Activated gamma-delta T cell treated with Interleukin-2 at 50 U/mL for 16 hours (primary cell): ENCODE measurements at places on chromosomes 1 and 21.

- no peak for DNase-seq
These were observed 167.1 kb downstream of the TGFBR3 start for GRCh38 chr1:91718877-91719276.

GRCh38 chr1:5513846-5514526, 478.2 kb downstream of the NPHP4 start:
- DNase-seq, result no peak

- DNase-seq, result no peak
These were observed 14.5 kb upstream of the DDAH1 start for GRCh38 chr1:85479491-85479890.

GRCh38 chr1:94084547-94084946, 36.4 kb downstream of the ABCA4 start:
- no peak for DNase-seq

DNA sequence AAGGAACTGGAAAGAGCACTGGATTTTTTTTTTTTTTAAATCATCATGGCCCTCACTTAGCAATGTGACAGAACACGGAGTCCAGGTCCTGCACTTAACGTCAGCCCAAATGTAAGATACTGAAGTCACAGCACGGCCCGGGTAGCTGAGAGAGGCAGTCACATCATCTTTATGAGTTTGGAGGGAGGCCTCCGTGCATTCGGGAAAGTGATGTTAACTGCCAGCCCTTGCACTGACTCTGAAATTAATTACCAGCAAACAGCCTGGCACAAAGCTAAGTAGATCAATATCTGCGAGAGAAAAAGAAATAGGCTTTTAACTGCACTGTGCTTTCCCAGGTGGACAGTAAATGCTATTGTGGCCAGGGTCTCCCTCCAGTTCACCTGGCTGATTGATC, 109.5 kb upstream of the ADAR start:
- DNase-seq, result no peak

GRCh38 chr1:204320382-204320804, 39.3 kb downstream of the PLEKHA6 start:
- DNase-seq, result no peak

DNA sequence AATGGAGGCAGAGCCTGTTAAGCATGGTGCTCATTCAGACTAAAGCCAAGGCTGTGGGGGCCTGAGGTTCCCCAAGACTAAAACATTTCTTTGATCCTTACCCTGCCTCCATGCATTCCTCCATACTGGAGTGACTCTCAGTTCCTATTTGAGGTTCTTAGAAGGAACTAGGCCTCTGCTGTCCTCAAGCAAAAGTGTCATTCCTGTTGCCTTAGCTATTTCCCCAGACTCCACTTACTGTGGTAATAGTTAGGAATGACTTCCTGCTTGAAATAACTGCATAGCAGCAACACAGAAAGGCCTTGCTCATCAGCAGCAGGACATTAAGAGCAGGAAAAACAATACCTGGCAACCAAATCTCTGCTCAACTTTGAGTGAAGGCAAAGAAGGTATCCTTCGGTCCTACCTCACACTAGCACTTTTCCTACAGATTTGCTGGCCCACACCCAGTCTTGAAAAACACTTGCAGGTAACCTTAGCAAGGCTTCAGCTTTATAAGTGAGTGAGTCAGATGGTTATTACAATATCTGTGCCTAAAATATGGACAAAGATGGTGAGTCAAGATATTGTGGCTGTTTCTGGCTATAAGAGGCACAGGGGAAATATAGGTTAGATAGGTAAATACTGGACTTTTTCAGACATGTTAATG, 14.8 kb downstream of the LRRC41 start:
- no peak for DNase-seq

- no peak for DNase-seq
These were observed 1493.7 kb downstream of the AMY1C start for GRCh38 chr1:105243411-105243810.

DNA sequence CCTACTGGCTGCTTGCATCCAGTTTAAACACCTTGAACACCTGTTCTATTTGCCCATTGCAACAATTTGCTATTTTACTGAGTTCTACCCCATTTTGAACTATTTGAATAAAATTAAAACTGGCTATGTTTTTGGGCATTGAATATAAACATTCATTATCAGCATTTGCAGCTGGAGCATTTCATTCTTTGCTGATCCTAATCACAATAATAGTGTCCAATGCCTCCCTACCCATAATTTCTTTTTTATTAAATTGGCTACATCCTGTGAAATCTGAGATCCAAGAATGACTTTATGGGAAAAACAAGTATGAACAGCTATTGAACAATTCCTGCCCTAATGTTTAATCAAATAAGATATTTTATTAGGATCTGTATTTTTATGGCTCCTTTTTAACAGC, 447.9 kb downstream of the PLA2G4A start:
- DNase-seq, result no peak

- DNase-seq, result no peak
These were observed 6.5 kb downstream of the MRPS15 start for GRCh38 chr1:36457691-36458090.

DNA sequence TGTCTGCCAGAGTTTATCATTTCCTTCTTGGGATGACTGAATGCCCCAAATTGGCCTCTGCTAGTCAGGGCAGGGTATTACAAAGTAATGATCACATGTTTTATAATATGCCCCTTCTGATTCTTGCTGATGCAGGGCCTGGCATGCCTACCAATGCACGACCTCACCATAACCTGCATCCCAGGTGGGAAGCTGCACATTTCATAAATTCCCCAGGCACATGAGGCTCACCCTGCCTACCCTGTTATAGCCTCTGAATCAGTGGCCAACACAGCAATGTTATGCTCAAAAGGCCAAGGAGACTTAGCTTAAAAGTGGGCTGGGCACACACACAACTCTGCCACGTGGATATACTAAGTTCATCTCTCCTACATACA, 28.0 kb upstream of the XPR1 start:
- no peak for DNase-seq

DNA sequence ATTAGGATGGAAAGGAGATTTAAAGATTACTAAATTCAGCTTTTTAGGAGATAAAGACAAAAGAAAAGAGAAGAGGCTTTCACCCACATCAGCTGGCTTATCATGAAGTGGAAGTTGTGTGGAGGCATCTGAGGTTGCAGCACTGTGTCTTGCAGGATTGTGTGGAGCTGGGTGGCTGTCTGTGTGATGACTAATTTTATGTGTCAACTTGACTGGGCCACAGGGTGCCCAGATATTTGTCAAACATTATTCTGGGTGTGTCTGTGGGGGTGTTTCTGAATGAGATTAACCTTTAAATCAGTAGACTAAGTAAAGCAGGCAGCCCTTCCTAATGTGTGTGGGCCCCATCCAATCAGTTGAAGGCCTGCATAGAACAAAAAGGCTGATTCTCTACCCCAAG, 3.9 kb downstream of the KCNA10 start:
- DNase-seq, result no peak

- no peak for DNase-seq
These were observed 283.8 kb downstream of the USP25 start for GRCh38 chr21:16013570-16013969.

GRCh38 chr1:147245129-147245528, 2.6 kb downstream of the CHD1L start:
- DNase-seq, result no peak

- DNase-seq, result no peak
These were observed 50.1 kb downstream of the CHD5 start for GRCh38 chr1:6130036-6130435.

GRCh38 chr1:162159515-162159914, 90.0 kb downstream of the NOS1AP start:
- DNase-seq, result no peak

GRCh38 chr1:190207733-190208132, 269.9 kb downstream of the BRINP3 start:
- DNase-seq, result no peak

GRCh38 chr21:46048926-46049889, 48.7 kb upstream of the COL6A2 start:
- no peak for DNase-seq

DNA sequence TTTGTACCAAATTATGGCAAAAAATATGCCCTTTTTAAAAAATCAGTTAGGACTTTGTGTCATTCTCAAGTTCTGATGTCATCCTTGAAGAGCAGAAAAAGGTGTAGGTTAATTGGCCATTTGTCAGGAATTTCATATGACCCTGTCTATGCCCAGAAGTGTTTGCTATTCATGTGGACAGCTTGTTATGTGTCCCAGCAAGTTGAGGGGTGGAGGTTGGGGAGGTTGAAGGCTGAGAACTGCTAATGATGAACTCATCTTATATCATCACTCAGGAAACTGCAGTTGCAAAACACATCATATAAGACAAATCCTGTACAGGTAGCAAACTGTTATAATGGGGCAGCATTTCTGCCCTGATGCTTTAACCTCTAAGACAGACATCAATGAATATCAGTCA, 106.5 kb downstream of the PHTF1 start:
- DNase-seq, result no peak

DNA sequence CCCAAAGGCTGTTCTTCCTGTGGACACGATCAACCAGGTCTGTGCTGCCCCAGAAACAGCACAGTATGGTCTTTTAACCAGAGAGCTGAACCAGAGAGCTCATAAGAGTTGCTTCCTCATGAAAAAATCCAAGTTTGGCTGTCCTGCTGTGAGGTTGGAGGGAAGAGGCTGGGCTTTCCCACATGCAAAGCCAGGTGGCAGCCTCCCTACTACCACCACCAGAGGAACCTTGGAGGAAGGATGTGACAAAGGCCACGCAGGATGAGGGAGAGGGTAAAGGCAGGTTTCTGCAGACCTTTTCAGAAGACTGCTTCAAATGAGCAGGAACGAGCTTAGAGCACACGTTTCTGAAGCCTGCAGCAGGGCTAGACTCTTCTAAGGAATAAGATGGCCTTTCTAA, 27.1 kb downstream of the FAM78B start:
- DNase-seq, result no peak

- no peak for DNase-seq
These were observed 65.5 kb downstream of the MEF2D start for GRCh38 chr1:156434989-156435544.

DNA sequence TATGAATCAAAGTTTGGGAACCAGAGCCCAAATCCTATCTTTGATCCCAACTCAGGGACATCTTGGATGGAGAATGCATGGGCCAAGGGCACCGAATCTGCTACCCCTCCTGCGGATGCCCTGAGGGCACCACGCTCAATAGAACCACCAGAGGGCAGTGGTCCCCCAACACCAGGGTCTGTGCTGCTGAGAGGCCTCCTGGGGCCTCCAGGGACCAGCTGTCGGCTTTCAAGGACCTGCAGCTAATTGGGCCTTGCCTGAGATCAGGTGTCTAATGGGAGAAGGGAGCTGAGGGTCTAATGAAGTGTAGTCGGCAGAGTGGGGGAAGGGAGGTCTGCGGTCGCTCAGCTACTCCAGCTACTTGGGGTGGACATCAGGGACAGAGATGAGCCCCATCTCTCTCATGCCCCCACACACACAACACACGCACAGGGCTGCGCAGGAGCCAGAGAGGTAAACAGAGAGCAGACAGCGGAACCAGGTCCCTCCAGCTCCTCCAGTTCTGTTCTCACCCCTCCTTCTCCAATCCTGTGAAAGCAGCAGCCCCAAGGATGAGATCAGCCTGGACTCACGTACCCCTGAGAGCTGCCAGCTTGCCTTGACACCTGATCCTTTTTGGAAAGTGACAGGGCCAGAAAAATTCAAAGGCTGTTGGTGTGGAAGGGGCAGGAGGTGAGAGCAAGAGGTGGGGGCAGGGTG, 34.9 kb upstream of the PPP1R15B start:
- peak; percentile 77 for DNase-seq

- no peak for DNase-seq
These were observed 106.1 kb downstream of the RIPK4 start for GRCh38 chr21:41660748-41661147.

GRCh38 chr1:172105230-172105629, 263.9 kb downstream of the DNM3 start:
- no peak for DNase-seq

GRCh38 chr1:81472387-81472786, 328.3 kb upstream of the ADGRL2 start:
- DNase-seq, result no peak

GRCh38 chr1:176801514-176802020, 338.6 kb downstream of the PAPPA2 start:
- no peak for DNase-seq

GRCh38 chr1:42992054-42992571, 33.4 kb upstream of the SLC2A1 start:
- no peak for DNase-seq

GRCh38 chr1:39666772-39667171, 5.1 kb downstream of the NT5C1A start:
- no peak for DNase-seq

DNA sequence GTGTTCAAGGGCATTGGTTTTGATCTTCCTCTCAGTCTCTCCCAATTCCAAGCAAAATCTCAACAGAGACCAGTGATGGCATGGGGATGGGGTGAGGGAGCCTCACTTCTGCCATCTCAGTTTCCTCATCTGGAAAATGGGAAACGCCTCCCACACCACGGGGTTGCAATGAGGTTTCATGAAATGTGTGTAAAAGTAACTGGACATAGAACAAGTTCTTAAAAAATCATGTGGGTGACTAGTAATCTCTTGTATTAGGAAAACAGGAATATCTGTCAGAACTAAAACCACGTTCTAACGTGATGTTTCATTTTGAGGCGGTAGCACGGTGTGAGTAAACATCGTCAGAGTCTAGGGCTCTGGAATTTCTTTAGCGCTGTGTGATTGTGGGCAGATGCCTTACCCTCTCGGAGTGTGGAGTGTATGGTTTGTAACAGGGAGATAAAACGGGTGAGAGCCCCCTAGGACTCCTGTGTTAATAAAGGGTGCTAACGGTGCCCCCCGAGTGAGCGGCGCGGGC, 55.5 kb upstream of the DNAJC6 start:
- no peak for DNase-seq

DNA sequence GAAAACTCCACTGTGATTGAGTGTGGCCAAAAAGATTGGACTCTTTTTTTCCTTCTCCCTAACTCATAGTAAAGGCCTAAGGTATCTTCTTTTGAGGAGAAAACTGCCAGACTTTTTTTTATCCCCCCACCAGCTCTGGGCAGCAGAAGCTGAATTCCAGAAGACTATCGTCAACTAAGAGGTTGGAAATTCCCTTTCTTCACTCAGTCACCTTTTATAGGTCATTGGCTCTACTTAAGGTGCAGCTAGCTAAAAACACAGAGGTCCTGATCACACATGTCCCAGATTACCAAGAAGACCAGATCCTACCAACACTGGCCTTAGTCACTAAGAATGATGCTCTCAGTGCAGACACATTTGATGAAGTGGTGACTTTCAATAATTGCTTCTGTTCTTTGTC, 1441.2 kb downstream of the PLA2G4A start:
- no peak for DNase-seq

- no peak for DNase-seq
These were observed 13.0 kb downstream of the IFI6 start for GRCh38 chr1:27658951-27659496.
